ENCODE measurements at places on chromosomes 12 and 14.

DNA sequence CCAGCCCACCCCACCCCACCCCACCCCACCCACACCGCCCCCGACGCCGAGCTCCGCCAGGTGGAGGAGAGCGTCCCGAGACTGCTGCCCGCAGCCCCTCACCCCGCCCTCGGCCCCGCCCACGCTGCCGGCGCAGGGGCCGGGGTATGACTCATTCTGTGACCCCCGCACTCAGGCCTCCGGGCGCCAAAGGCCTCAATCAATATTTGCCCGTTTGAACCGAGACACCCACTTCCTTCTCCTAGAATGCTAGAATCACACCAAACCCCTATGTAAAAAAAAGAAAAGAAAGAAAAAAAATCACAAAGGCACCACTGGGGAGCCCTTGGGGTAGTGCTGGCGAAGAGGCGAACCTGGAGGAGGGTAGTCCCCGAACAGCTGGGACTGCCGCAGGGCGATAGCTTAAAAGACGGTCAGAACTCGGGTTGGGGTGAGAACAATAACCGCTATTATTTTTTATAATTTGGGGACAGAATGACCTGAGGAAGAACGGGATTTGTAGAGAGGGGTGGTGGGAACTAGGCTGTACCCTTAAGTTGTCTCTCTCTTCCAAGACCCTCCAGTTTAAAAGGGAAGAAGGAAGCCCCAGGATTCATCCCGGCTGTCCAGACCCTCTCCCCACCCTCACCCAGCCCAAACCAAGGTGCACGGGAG, 894 bp downstream of the KRT8 start:
- DNase-seq = no peak

- no peak for DNase-seq
Observed at GRCh38 chr14:32542507-32542906, 213.4 kb downstream of the AKAP6 start.

- no peak for DNase-seq
Observed at GRCh38 chr12:105355752-105356151, 25.3 kb downstream of the C12orf75 start.

DNA sequence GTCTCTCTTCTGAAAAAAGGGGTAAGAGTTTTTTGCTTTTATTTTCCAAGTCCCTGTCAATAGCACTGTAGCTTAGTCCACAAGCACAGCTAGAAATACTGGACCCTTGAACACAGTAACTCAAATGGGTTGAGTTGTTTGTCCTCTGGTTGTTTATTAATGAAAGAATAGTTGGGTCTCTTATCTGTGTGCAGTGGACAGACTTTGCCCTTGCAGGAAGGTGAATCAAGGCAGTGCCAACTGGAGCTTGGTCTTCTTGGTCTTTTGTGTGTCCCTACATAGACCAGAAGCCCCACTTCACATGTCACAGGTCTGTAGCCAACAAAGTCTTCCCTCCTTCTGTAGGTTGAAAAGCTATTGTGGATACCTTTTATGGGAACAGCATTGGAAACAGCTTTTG, 322.0 kb downstream of the AACS start:
- no peak for DNase-seq

DNA sequence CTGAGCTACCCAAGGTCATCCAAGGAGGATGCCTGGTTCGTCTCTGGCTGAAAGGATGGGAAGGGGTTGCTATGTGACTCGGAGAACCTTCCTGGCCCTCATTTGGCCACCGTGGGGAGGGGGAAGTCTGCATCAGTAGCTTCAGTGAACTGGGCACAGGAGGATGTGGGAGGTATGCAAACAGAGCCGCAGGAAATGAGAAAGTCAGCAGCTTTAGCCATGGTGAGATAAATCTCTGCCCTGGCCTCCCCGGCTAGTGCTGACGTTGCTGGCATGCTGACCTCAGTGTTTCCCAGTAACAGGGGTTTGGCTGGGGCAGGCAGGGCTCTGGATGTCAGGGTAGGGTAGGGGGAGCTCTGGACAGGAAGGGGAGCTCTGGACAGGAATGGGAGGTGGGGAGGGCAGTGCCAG, 2.3 kb upstream of the CEBPE start:
- peak; percentile 58 for DNase-seq

DNA sequence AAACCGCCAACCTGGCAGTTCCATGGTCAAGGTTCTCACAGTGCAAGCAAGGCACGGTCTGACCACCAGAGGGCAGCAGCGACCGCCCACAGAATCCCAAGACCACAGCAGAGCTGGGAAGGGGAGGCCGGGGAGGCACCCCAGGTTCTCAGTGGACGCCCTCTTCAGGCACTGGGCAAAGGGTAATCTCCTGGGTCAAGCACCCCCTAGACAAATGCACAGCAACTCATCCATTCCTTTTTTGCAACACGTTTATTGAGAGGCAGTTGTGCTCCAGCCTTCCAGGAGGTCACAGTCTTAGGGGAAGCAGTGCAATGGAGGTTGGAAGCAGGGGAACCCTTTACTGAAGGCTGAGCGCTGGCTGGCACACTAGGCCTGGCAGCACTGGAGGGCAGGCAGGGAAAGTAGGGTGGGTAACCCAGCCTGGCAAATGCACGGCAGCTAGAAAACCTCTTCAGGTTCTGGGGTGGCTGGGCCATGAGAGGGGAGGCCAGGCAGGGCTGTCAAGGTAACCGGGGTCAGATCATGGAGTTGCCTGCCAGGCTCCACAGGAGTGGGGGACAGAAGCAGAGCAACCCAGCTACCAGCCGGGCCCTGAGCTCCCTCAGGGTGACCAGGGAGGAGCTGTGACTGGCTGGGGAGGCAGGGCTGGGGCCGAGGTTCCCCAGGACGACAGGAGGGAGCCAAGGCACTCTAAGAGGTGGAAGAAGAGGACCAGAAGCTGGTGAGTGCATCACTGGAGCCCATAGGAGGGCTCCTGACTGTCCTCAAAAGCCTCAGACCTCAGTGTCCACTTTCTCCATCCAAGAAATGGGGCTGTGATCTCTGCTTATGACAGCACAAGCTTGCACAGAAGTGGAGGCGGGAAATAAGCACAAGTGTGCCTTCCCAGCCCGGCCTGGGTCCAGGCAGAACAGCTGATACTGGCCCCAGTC, 1.8 kb upstream of the RHOF start:
- no peak for DNase-seq

DNA sequence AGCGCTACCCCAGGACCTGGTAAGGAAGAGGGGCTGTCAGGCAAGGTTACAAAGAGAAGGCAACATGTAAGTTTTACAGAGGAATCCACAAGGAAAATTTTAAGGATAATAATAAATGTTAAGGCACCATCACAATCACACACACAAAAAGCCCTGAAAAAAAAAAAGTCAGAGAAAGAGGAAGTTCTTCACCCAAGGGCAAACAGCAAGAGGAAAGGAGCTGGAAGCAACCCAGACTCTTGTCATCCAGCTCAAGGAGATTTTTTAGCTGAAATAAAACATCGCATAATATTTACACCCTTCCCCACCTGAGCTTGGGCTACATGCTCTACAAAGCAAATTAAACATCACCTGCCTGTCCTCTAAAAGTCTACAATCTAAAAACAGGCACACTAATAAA, 9.5 kb downstream of the SPTB start:
- DNase-seq = no peak

DNA sequence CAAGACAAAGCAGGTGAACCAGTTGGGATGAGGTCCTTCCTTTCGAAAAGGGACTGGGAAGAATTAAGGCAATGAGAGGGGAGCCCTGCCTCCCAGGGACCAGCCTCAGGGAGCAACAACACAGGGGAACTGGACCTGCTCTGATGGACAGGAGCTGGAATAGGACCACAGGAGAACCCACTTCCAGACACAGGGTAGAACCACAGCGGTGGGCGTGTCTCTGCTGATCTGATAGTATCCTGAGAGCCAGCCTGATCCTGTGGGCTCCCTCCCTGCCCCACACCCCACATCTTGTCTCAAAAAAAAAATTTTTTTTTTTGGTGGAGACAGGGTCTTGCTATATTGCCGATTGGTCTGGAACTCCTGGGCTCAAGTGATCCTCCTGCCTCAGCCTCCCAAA, 13.6 kb upstream of the PLEK2 start:
- no peak for DNase-seq

- DNase-seq = no peak
Observed at GRCh38 chr14:53493860-53494259, 340.7 kb upstream of the DDHD1 start.

DNA sequence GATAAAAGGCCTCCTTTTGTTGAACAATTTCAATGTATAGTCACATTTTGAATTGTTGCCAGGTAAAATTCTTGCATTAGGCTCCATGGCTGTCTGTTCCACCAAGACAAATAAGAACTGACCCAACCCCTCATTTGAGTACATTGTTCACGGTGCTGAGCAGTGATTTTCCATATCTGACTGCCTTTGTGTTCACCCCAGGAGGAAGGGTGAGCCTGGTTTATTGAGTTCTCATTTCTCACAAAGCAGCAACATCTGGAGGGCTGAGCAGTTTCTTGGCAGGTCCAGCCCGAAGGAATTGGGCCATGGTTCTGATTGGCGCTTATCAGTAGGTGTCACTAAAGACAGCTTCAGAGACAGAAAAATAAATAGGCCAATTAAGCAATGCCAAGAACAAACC, 149.1 kb downstream of the BMP4 start:
- no peak for DNase-seq

DNA sequence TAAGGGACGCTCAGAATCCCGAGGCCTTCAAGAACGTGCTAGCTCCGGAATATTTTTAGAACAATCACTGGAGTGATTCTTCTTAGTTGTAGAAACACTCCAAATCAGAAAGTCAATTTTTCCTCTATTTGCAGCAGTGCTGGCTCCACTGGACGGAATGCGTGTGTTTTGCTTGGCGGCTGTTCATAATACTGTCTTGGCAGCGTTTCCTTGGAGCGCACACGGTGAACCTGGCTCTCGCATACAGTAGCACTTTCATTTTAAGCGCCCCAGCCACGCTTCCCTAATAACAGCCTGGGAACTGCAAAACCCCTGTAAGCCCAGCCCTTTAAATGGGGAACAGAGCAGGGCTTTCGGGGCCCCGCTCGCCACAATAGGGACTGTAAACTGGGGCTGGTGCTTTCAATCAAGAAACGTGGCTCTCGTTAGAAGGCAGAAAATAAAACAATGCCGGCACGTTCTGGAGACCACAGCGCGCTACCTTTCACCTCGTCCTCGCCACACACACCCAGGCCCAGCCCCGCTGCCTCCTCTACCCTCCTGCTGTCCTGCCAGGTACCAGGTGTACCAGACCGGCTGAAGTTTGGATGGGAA, 79.9 kb downstream of the BCL11B start:
- DNase-seq = peak; percentile 69

- no peak for DNase-seq
Observed at GRCh38 chr14:52356025-52356424, 41.9 kb downstream of the PTGER2 start.

DNA sequence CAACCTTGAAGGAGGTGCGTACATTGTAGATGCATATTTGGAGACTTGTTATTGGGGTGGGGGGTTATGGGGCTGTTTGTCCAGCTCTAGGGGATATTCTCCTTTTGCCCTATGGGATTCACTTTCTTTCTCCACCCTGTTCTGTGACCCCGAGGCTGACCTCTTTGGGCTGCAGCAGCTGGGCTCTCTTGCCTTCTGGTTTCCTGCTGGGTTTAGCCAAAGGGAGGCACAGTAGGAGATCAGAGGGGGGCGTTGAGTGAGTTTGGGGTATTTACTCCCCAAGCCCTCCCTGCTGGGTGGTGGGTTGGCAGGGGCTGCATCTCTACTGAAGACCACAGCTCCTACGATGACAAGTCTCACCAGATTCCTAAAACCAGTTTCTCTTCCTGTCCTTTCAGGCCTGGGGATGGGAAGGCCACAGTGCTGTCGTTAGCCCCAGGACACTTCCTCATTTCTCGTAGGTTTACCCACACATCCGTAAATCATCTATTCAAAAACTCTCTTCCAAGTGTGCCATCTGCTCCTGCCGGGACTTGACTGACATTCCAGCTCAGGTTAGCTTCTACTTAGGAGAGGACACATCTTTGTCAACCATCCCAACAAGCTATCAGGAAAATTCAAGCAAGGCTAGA, 127.1 kb downstream of the TMEM30B start:
- no peak for DNase-seq

DNA sequence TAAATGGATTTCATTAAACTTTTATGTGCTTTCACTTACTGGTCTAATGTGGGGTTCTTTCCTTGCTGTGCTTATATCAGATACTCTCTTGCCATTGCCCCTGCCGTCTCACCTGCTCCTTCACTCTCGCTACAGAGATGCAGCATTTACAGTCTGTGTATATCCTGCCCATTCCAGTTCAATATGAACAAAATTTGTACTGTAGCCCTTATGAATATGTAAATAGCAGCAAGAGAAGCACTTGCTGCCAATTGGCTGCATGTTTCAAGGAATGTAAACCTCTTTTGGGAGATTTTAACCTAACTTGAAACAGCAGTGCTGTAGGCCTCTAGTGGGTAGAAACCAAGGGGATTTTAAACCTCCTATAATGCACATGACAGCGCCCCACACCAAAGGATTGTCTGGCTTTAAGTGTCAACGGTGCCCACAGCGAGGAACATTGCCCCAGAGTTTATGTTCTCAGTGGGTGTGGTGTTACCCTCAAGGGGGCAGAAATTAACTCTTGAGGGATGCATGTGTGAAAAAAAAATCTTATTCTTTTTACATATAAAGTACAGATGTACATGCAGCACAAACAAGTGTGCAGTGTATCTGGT, 19.1 kb downstream of the PCNX1 start:
- no peak for DNase-seq

DNA sequence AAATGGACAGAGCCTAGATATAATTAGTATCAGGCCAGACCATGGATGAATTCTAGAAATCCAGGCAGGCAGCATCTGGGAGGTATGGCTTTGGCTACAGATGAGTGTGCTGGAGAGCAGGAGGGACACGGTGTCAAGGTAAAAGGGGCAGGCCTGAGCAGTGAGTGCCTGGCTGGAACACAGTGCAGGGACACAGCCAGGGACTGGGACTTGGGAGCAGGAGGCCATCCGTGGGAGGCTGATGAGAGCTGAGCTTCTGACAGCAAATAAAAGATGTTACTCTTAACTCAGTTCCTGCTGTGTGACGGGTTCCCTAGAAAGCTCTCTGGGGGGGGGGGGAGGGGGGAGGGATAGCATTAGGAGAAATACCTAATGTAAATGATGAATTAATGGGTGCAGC, 13.6 kb upstream of the LGALS3 start:
- no peak for DNase-seq

DNA sequence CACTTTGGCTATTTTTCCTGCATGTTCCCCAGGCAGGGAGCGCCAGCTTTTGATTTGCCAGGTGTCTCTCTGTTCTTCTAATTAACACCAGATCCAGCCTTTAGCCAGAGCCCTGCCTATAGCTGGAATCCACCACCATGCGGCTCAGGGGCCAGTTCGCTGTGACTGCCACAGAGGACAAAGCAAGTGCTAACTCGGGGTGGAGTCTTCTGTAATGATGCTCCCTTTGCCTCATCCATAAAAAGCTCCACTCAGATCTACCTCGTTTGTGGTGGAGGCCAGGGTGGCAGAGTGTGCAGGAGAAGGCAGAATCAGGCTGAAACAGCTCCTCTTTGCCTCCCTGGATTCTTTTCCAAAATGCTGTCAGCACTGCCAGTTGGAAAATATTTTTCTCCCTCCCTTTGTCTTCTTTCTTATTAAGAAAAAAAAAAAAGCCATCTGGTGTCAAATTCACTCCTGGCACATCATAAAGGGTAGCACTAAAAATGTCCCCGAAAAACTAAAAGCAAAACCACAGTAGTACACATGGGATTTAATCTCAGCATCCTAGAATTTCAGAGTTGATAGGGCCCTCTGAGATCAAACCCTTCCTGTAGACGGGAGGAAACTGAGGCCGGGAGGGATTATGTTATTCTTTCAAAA, 18.0 kb upstream of the CTDSP2 start:
- DNase-seq = no peak

GRCh38 chr12:108447168-108447832, 67.8 kb upstream of the FICD start:
- DNase-seq = no peak

- DNase-seq = no peak
Observed at GRCh38 chr12:12381982-12382381, 25.1 kb downstream of the BORCS5 start.
